ENCODE measurements at places on chromosomes 5 and 9.

- no peak for DNase-seq
These were observed 620.5 kb upstream of the KLF4 start for GRCh38 chr9:108109927-108110690.

DNA sequence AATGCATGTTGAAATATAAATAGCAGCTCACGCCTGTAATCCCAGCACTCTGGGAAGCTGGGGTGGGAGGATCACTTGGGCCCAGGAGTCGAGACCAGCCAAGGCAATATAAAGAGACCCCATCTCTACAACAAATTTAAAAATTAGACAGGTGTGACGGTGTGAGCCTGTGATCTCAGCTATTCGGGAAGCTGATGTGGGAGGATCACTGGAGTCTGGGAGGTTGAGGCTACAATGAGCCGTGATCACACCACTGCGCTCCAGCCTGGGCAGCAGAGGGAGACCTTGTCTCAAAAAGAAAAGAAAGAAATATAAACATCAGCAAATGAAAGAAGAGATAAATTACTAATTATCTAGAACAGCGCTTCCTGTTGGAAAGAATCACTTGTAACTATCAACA, 105.0 kb downstream of the MAPKAP1 start:
- DNase-seq: no peak

DNA sequence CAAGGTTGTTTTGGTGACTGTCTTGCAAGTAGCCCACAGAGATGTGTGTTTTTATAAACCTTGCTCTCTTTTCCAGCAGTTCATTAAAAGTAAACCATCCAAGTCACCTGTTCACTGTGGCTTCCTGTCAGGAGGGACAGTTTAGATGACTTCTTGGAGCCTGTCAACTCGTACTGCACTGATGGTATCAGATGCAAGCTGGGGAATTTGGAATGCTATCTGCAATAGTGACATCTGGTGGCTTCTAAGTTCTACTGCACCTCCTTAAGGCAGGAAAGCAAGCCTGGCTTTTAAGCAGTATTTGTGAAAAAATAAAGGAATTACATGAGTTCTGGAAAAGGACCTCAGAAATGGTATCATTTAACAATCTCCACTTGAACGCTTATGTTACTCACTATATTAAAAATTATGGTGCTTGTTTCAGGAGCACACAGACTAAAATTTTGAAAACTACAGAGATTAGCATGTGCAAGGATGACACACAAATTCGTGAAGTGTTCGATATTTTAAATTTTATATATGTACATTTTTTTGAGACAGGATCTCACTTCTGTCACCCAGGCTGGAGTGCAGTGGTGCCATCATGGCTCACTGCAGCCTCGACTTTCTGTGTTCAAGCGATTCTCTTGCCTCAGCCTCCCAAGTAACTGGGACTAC, 164.0 kb downstream of the TTC39B start:
- no peak for DNase-seq

- DNase-seq: no peak
These were observed 3.4 kb downstream of the PBX3 start for GRCh38 chr9:125750627-125751011.

DNA sequence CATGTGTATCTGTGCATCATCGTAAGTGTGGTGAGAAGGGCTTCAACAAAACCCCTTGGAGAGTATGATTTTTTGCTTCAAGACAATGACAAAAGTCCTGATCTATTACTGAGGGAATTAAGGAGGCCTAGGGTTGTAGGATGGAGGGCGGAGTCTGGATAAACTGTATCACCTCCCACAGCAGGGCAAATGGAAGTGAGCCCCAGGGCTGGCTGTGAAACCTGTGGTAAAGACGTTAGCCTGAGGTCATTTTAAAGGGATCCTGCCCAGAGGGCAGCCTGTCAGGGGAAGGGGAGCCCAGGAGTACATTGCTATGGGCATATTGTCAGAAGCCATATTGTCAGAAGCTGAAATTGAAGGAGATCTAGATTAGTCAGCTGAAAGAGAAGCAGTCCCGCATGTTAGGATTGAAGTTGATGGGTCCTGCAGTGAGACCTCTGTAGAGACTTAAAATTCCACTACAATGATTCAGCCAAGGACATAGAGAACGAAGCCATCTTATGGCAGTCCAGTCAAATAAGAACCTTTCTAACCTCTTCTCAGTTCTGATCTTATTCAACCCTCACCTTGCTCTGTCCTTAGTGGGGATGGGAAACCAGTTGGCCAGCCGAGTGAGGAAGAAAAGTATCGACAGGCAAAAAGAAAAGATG, 26.9 kb downstream of the ADGRV1 start:
- no peak for DNase-seq

DNA sequence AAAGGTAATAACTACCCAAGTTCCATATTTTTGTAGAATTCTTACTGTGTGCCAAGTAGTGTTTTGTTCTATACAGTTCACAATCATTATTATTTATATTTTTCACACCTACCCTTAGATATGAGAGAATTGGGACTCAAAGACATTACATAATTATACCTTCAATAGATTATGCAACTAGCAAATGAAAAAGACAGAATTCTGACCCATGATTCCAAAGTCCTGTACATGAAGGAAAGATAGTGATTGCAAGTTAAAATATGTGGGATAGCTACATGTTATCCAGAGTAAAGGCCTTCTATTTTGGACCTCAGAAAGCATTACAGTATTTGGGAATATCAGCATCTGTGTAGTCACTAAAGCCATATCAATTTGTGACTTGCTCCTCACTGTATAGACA, 581.0 kb downstream of the ELAVL2 start:
- DNase-seq: no peak

GRCh38 chr9:116937361-116937760, 250.3 kb downstream of the TRIM32 start:
- no peak for DNase-seq

DNA sequence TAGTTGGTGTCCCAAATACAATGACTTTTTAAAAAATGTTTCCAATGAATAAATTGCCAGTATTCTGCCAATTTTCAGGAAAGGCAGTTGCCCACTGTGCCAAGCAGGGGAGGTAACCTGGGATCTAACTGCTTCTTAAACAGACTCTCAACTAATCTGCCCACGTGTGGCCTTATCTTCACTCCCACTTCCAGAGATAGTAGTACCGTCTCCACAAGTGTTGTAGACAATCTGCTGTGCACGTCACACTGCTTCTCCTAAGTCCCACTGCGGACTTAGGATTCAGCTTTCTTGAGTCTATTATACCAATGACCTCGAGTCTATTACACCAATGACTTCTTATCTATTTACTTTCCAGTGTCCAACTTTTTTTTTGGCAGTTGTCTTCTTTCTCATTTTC, 21.2 kb downstream of the POU4F3 start:
- no peak for DNase-seq

DNA sequence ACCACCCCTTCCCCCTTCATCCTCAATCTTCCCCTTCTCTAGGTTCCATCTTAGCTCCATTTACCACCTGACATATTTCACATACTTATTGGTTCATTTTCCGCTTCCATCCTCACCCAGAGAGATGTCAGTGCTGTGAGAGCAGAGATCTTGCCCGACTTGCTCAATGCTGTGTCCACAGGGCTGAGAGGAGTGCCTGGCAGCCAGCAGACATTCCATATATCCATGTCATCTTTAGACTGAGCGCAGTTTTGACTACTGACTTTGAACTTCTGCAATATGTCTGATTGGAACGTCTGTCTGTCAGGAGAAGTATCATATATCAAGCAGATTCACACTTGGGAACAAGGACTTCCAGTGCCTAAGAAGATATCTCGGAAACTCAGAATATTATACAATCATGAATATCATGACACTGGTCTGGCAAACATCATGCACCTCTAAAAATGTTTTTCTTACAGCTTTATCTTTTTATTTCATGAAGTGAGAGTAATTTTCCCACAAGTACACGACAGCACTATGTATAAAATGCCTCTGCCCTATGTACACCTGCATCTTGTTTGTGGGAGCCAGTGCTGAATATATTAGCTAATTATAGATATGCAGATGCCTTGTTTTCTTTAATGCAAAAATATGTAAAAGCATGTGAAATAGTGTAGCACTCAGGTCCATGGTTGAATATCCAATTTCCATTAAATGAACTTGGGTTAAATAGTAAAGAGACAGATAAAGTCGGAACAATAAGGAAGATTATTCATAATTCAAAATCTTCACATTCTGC, 454.0 kb upstream of the DAP start:
- no peak for DNase-seq

GRCh38 chr9:104412238-104412637, 91.8 kb upstream of the OR13F1 start:
- no peak for DNase-seq

DNA sequence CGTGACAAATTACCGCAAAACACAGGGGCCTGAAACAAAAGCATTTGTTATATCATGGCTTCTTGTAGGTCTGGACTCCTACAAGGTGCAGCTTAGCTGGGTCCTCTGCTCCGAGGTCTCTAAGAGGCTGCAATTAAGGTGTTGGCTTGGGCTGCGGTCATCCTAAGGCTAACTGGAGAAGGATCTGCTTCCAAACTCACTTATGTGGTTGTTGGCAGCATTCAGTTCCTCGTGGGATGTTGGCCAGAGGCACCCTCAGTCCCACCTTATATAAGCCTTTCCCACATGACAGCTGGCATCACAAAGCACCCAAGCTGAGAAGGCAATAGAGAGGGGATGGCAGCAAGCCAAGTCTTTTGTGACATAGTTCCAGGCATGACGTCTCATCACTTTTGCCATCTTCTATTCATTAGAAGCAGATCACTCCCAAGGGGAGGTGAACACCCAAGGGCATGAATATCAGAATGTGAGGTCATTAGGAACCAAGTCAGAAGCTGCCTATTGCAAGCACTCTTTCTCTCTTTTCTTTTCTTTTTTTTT, 47.9 kb upstream of the ZBTB43 start:
- no peak for DNase-seq

GRCh38 chr9:77876590-77876989, 155.0 kb downstream of the GNAQ start:
- DNase-seq: no peak

Measured in stimulated activated CD4-positive, alpha-beta T cell treated with anti-CD3 and anti-CD28 coated beads, Interleukin-1b, Interleukin-23, amount 100 ng/mL, for 1 hour (primary cell).